ENCODE measurements at places on chromosomes 11 and 22. TPM values are rescaled to one million over a fixed set of nuclear protein-coding genes. Genes with fewer than 3 reads are reported as not detected.
A peak's percentile ranks its signal among the peaks of the same experiment; 100 is the strongest.

DNA sequence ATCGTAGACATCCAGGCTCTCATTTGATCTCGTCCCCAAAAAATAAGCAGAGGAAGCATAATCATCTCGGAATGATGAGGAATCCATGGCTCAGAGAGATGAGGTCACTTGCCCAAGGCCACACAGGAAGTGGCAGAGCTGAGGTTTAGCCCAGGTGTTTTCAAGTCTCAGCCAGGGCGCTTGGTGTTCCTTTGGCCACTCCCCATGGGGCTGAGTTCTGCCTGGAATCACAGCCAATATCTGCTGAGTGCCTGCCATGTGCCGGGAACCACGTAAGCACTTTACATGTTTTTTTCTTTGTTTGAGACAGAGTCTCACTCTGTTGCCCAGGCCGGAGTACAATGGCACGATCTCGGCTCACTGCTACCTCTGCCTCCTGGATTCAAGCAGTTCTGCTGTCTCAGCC lies 29.5 kb upstream of the MYH9 start:
- H3K27me3 ChIP-seq, result no peaks in the 10 kb centered on the region
- H3K4me1 ChIP-seq, result peaks cover 5% of the 10 kb centered on the region
- no peak for DNase-seq
- H3K4me3 ChIP-seq, result no peak overlapping the region

CDC42EP1 gene
- total RNA-seq, result 100 TPM

DNA sequence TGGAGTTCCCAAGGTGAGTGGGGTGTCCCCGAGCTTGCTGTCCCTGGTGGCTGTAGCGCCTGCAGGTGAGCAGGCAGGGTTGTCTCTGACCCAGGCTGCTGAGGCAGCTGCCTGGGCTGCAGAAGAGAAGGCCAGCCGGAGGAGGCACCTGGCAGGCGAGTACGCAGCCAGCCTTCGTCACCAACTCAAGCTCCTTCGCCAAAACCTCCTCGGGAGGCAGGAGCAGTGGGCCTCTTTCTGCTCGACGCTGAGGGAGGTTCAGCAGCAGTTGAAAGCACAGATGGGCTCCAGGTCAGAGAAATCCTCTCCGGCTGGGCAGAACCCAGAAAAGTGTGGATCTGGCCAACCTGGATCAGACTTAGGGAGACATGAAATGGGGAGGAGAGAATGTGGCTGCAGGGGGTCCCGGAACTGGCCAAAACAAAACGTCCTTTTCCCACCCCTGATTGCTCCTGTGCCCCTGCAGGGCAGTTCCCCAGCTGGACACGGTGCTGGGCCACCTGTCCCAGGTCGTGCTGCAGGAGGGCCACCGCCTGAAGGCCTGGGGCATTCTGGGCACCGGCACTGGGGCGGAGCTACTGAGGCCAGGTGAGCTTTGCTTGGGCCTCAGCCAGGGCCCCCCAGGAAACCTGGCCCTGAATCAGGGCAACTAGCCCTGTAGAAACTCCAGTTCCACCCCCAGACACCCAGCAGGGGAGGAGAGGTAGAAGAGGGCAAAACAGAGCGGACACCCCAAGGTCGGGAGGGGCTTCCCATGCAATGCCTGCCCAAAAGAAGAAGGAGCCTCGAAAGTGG lies 56.7 kb downstream of the BTG4 start:
- no peaks in the 10 kb centered on the region for H3K27me3 ChIP-seq
- no peak for DNase-seq
- H3K27ac ChIP-seq, result no peak overlapping the region
- H3K4me3 ChIP-seq, result no peak overlapping the region
- H3K36me3 ChIP-seq, result no peaks in the 10 kb centered on the region
- H3K4me1 ChIP-seq, result no peaks in the 10 kb centered on the region

GRCh38 chr11:2914455-2915195 lies 14.6 kb downstream of the PHLDA2 start:
- no peaks in the 10 kb centered on the region for H3K36me3 ChIP-seq
- no peaks in the 10 kb centered on the region for H3K27me3 ChIP-seq
- no peak overlapping the region for H3K4me3 ChIP-seq

GRAMD1B gene
- 1.4 TPM for total RNA-seq

OR2AG2 gene
- total RNA-seq, result 0.43 TPM

DNA sequence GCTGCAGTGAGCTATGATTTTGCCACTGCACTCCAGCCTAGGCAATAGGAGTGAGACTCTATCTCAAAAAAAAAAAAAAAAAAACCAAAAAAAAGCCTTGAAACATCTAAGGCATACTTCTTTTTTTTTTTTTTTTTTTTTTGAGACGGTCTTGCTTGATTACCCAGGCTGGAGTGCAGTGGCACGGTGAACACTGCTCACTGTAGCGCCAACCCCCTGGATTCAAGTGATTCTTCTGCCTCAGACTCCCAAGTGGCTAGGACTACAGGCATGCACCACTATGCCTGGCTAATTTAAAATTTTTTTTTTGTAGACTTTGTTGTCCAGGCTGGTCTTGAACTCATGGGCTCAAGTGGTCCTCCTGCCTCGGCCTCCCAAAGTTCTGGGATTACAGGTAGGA lies 19.5 kb downstream of the ARFGAP3 start:
- H3K36me3 ChIP-seq, result peaks cover 80% of the 10 kb centered on the region
- no peaks in the 10 kb centered on the region for H3K4me1 ChIP-seq
- no peaks in the 10 kb centered on the region for H3K27me3 ChIP-seq

GRCh38 chr11:47318166-47318565 lies 34.3 kb downstream of the MYBPC3 start:
- no peaks in the 10 kb centered on the region for H3K27me3 ChIP-seq
- peaks cover 59% of the 10 kb centered on the region for H3K36me3 ChIP-seq
- no peak overlapping the region for H3K4me3 ChIP-seq
- H3K4me1 ChIP-seq, result no peaks in the 10 kb centered on the region
- no peak overlapping the region for H3K27ac ChIP-seq

MIOX gene
- not detected for total RNA-seq

TMEM126A gene
- total RNA-seq, result 6.8 TPM

LRRC32 gene
- 280 TPM for total RNA-seq

GRCh38 chr11:10476927-10477689 lies 22.0 kb downstream of the AMPD3 start:
- no peaks in the 10 kb centered on the region for H3K27me3 ChIP-seq
- H3K27ac ChIP-seq, result no peak overlapping the region
- no peaks in the 10 kb centered on the region for H3K36me3 ChIP-seq

DNA sequence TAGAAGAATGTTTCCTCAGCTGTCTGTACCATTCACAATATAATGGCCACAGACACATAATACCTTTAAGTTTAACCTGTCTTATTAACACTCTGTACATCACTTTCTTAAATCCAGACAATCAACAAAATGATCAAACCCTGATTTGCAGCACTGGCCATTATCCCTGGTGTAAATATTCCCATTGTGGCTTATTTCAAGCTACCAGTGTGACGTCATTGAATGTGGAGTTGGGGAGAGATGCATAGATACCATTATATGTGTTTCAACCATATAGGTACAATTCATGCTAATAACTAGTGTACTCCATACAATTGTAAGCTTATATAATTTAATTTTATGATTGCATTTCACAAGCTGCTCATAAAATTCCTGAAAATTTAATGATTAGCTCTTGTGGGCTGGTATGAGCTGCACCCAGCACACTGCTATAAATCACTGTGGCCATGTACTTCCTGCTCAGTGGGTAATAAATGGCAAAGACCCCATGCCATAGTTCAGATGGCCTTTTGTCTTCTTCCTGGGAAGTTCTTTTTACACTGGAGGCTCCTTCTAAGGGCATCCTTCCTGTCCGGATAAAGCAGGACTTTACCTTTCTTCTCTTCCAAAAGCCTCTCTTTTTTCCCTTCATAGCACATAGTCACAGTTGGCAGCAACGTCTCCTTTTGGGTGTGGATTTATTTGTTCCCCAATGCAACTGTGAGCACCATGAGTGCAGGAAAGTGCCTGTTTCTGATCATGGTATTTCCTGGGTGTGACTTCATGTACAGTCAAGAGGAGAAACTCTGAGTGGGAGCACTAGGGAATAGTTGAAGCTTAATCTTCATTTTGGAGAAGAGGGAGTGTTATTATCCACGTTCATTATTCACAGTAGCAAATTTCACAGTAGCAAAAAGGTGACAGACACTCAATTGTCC lies 87.8 kb downstream of the MIAT start:
- H3K27me3 ChIP-seq, result no peaks in the 10 kb centered on the region
- no peaks in the 10 kb centered on the region for H3K4me1 ChIP-seq
- no peak for DNase-seq

GRCh38 chr11:1354125-1354938 lies 35.4 kb upstream of the BRSK2 start:
- H3K4me1 ChIP-seq, result no peaks in the 10 kb centered on the region
- H3K4me3 ChIP-seq, result no peak overlapping the region
- no peaks in the 10 kb centered on the region for H3K27me3 ChIP-seq

DNA sequence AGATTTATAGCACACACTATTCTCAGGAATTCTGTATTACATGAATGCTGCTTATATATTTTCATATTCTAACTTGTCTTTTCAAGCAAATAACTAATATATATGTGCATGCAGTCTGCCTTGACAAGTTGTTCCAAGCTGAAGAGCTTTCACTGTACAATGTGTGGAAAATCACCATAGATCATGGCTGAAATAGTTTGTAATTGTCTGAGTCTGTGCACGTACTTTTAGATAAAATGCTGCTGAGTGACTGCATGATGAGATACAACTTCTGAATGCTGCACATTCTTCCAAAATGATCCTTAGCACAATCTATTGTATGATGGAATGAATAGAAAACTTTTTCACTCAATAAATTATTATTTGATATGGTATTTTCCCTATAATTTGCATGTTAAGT lies 58.9 kb downstream of the SLC5A12 start:
- DNase-seq, result no peak
- H3K27me3 ChIP-seq, result no peaks in the 10 kb centered on the region
- H3K4me3 ChIP-seq, result no peak overlapping the region
- no peaks in the 10 kb centered on the region for H3K4me1 ChIP-seq
- no peaks in the 10 kb centered on the region for H3K36me3 ChIP-seq

ARL2 gene
- total RNA-seq, result 187 TPM

DNA sequence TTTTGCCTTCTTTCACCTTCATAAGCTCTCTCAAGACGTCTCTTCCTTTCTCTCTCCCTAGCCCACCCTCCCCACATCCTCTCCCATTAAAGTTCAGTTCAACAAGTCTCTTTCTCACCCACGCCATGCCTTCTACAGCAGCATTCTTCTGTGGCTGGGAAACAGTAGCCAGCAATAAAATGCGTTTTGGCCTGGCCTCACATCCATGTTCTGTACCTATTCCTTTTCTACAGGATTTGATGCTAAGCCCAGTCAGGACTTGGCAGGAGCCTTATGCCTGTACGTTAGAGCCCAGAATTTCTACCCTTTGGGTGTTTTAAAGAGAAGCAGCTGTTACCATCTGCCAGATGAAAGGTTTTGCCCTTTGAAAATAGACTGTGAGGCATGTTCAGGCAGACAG lies 7.1 kb upstream of the CD44 start:
- no peak overlapping the region for H3K4me3 ChIP-seq
- no peak overlapping the region for H3K27ac ChIP-seq
- H3K36me3 ChIP-seq, result no peaks in the 10 kb centered on the region
- no peaks in the 10 kb centered on the region for H3K4me1 ChIP-seq

CELF1 gene
- total RNA-seq, result 68.9 TPM

IFITM5 gene
- not detected for total RNA-seq

GRCh38 chr11:2992234-2992996 lies at the start of gene NAP1L4:
Gene NAP1L4, minus strand, starts transcription at chr11:2992329. Its CDS starts 13,109 bp downstream, at chr11:2979220.
- peaks cover 6% of the 10 kb centered on the region for H3K4me1 ChIP-seq
- no peaks in the 10 kb centered on the region for H3K36me3 ChIP-seq
- peak within 1 kb of the TSS; percentile 80 for H3K4me3 ChIP-seq
- H3K27me3 ChIP-seq, result no peaks in the 10 kb centered on the region
- peak; percentile 85 for DNase-seq

ZNRD2 gene
- 157 TPM for total RNA-seq

CSTF3 gene
- total RNA-seq, result 3.8 TPM

DNA sequence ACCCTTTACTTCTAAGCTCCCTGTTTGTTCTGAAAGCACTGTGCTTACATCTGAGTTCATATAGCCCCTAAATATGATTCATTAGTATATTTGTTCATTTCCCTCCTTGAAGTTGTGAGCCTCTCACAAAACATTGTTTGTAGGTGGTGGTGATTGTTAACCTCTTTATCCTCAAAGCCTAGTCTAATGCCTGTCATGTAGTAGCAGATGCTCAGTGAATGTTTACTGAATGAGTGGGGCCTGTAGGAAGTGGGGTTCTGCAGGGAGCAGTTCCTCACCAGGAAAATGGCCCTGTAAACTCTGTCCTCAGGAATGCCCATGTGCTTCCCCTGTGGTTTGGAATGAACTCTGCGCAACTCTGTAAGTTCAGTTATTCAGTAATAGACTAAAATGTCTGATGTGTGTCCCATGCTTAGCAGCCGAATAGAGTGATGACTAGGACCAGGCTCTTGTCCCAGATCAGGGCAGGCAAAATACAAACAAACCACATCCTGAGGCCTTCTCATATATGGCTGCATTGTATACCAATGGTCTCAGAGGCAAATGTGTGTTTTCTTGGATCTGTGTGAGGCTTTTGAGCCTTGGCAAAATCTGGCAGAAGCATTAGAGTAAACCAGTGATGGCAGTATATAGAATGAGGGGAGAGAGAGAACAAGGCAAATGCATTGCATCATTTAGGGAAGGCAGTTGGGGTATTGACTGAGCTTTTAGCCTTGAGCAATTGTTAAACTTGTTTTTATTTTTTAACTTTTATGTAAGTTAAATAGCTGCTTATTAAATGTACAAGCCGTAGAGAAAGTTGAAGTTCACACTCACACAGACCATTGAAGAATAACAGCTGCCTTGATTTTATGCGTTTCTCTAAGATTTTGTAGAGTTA lies 91.4 kb upstream of the BIRC3 start:
- no peak overlapping the region for H3K4me3 ChIP-seq
- H3K27me3 ChIP-seq, result no peaks in the 10 kb centered on the region
- H3K4me1 ChIP-seq, result peaks cover 32% of the 10 kb centered on the region
- H3K27ac ChIP-seq, result peak overlapping the region; percentile 33
- H3K36me3 ChIP-seq, result peaks cover 24% of the 10 kb centered on the region

ZNF215 gene
- not detected for total RNA-seq

ACRV1 gene
- total RNA-seq, result not detected

PITPNB gene
- total RNA-seq, result 42.1 TPM

Measured in ascending aorta (tissue), 2 donors.